HS-5 (cell line): ENCODE measurements at places on chromosomes 7 and 10.
A peak's percentile ranks its signal among the peaks of the same experiment; 100 is the strongest.

DNA sequence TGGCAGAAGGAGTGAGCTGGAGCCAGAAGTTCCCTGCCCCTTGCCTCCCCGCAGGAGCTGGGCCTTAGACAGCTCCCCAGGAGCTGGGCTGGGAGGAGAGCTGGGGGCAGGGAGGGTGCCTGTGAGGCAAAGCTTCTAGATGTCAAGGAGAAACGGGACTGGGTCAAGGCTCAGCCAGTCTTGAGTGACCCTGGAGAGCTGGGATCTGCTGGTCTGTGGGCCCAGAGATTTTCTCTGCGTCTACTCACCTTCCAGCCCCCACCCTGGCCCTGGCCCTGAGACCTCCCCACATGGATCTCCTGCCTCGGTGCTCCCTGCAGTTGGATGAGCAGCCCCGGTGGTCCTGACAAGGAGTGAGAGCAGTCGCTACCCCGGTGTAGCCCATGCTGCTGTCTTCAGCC, 20.3 kb upstream of the SHH start:
- no peak for DNase-seq

DNA sequence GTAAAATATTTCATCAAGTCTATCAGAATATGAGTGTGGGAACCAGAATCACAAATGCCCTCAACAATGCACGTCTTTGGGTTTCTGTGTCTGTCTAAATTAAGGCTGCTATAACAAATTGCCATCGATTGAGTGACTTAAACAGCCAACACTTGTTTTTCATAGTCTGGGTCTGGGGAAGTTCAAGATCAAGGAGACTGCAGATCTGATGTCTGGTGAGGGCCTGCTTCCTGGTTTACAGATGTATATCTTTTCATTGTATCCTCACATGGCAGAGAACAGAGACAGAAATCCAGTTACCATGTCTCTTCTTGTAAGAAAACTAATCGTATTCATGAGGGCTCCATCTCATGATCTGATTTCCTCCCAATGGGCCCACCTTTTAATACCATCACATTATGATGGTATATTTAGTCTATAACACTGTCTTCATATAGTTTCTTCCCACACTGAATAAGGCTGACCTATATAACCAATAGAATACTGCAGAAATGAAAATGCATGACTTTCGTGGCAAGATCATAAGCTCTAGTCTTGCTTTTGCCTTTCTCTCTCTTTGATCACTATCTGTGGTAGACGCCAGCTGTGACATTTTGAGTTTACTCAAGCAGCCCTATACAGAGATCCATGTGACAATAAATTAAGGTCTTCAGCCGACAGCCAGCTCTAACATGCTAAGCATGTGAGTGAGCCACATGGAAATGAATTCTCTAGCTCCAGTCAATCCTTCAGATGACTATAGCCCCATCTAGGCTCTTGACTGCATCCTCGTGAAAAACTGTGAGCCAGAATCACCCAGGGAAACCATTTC, 51.9 kb downstream of the THSD7A start:
- DNase-seq, result no peak

DNA sequence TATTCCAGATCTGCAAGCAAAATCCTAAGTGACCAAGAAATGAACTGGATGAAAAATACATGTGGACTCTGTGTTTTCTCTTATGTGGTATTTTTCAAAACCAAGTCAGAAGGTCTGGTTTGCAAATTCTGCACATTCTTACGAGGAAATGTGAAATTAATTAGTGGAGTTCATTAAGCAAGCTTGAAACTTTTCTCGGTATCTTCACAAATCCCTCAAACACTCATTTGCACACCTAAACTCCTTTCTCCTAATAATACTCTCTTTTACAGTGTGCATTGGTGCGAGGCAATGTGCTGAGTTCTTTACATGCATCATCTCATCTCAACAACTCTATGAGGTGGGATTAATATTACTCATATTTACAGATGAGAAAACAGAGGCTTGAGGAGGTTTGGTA, 82.1 kb downstream of the MTERF1 start:
- no peak for DNase-seq

DNA sequence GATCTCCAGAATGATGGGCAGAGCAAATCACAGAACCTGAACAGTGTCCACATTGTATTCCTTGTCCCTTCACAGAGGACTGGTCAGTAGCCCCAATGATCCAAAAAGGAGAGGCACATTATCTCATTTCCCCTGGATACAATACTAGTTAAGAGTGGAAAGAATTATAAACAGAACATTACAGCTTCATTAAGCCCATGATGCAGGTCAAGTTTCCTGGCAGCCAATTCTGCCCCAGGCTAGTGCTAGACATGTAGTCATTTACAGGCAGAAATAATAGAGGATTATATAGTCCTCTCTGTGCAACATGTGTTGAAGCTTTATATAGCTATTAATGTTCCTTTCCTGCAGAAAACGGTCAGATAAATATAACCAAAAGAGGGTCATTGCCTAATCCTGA, 124.3 kb upstream of the WNT16 start:
- no peak for DNase-seq

- no peak for DNase-seq
Observed at GRCh38 chr10:89613582-89613981, 31.5 kb downstream of the PANK1 start.

- DNase-seq, result peak; percentile 2
Observed at GRCh38 chr10:77087366-77087765, 550.2 kb downstream of the KCNMA1 start.

GRCh38 chr10:37976091-37976879, at the start of gene ZNF25:
TSS of gene ZNF25 (minus strand) at chr10:37976647. CDS start at chr10:37971722, 4,925 bp downstream.
- peak; percentile 82 for DNase-seq

- DNase-seq, result no peak
Observed at GRCh38 chr7:100584054-100584682, 1.8 kb downstream of the LRCH4 start.
